ENCODE measurements at places on chromosomes 6 and 20.

- no peak for DNase-seq
These were observed 741.4 kb downstream of the HACE1 start for GRCh38 chr6:104118274-104118673.

GRCh38 chr6:158232316-158233213, 64.4 kb downstream of the GTF2H5 start:
- DNase-seq: peak; percentile 36

GRCh38 chr6:157571269-157571668, 190.3 kb downstream of the ZDHHC14 start:
- DNase-seq: no peak

- no peak for DNase-seq
These were observed 33.4 kb downstream of the NCOA3 start for GRCh38 chr20:47535088-47535487.

DNA sequence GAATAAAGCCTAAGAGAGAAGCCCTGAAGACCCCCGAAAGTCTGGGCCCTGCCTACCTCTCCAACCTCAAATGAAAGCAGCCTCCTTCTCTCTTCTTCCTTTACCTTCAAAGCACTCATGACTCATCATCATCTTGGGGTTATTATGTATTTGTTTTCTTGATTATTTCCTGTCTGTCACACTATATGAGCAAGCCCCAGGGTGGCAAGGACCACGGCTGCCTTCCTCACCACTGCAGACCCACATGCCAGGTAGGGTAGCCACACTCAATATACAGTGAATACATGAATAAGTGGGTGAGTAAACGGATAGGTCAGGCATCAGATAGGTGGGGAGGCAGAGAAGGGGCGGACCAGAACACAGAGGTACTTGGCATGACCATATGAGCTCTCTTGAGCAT, 8.8 kb downstream of the WFDC3 start:
- no peak for DNase-seq

- DNase-seq: no peak
These were observed 128.2 kb downstream of the GPX5 start for GRCh38 chr6:28653876-28654275.

DNA sequence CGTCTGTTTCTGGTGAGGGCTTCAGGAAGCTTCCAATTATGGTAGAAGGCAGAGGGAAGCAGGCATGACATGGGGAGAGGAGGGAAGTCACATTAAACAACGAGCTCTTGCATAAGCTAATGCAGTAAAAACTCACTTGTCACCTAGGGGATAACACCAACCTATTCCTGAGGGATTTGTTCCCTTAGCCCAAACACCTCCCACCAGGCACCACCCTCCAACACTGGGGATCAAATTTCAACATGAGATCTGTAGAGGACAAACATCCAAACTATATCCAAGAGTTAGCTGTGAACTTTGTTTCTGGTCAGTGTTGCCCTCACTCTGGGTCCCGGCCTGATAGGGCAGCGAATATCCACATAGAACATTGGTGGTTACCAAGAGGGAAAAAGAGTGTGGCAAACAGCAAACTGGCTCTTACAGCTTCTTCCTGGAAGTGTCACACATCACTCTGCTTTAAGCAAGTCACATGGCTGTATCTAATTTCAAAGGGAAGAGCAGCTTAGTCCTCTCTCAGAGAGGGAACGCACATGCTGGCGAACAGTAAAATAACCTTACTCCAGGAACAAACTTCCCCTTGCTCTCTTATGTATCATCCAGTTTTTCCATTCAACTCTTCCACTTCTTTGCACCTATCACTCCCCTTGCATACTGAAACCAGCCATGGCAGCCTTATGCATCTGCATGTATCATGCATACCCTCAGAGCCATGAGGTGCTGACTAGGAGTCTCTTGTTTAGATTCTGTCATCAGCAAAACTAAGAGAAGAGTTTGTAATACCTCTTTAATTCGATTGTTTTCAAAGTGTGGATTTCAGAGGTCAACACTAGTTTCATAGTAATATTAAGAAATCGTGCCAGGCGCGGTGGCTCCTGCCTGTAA, 4.8 kb upstream of the MOCS1 start:
- DNase-seq: no peak

GRCh38 chr6:161414180-161414579, 140.3 kb upstream of the AGPAT4 start:
- DNase-seq: no peak

DNA sequence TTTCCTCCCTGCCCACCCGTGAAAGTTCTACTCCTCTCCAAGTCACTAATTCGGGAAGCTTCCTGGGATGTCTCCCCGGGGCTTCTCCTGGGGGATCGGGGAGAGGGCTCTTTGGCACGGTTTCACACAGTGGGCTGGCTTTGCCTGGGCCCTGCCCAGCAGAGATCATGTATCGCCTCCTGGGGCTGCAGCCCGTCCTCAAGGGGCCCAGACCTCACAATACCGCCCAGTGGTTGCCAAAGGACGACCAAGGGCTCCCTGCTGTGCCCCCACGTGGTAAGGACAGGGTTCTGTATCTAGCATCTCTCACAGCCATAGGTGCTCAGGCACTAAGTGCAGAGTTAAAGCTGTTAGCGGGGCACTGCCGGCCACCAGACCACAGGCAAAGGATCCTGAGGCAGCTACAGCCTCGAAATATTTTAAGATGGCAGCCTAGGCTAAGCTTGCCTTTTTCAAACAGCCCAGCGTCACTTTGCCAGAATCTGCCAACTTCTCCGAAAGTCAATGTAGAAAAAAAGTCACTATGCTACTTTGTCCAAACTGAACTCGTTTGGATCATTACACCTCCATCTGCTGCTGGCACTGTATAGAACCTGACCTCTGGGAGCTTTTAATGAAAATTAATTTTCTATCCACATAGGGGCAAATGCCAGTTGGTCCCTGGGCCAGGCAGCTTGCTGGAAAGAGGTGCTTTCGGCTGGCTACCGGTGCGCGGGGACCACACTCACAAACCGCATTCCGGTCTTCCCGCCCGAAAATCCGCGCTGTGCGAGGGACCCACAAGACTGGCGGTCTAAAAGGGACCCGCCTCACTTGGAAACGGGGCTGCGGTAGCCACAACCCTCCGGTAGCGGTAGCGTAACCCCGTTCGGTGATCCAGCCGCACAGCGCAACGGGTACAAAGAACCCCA, 1.3 kb upstream of the NNAT start:
- DNase-seq: no peak

DNA sequence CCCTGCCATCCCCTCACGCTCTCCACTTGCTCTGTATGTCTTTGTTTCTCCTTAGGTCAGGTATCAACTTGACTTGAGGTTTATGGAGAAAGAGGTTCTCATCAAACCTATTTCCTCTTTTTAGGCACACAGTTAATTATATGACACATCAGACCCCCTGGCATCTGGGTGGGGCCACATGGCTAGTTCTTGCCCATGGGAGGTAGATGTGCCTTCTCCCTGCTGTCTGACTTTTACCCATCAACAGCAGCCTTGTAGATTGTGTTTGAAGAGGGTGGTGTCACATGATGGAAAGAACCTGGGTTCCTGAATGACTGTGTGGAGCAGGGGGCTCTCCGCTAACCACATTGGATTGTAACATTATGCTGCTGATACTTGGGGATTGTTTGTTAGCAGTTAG, 7.2 kb upstream of the UQCC2 start:
- no peak for DNase-seq

GRCh38 chr6:157952861-157953351, 28.8 kb upstream of the SYNJ2 start:
- DNase-seq: no peak

GRCh38 chr6:96683819-96684528, 121.0 kb downstream of the FHL5 start:
- no peak for DNase-seq

GRCh38 chr6:158548418-158549161, 11.3 kb upstream of the TMEM181 start:
- no peak for DNase-seq

GRCh38 chr20:366041-366718, 14.4 kb upstream of the TRIB3 start:
- DNase-seq: no peak

All from activated naive CD4-positive, alpha-beta T cell (primary cell).